Esophagus muscularis mucosa (tissue), 4 donors: ENCODE measurements at places on chromosomes 2 and 18.

- no peak for DNase-seq
Measured at GRCh38 chr18:57475903-57476302, 40.7 kb downstream of the ONECUT2 start.

DNA sequence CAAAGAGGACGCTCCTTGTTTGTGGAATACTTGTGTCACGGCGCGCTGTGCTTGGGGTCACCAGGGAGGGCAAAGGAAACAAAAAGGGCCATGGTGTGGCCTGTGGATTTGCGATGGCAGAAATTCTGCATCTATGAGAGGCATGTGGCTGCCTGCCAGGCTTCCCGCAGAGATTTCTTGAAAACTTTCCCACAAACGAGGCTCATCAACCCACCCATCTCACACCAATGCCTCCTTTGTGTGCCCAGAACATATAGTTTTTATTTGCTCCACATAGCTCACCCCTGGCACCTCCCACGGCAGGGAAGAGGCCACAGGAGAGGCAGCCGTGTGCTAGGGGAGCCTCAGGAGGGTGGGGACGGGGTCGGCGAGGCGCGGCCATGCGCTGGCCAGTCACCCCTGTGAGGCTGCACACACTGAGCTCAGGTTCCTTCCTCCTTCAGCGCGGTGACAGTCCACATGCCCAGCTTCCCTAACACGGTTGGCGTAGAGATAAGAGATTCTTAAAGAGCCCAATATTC, 100.3 kb downstream of the MBP start:
- DNase-seq, result no peak

DNA sequence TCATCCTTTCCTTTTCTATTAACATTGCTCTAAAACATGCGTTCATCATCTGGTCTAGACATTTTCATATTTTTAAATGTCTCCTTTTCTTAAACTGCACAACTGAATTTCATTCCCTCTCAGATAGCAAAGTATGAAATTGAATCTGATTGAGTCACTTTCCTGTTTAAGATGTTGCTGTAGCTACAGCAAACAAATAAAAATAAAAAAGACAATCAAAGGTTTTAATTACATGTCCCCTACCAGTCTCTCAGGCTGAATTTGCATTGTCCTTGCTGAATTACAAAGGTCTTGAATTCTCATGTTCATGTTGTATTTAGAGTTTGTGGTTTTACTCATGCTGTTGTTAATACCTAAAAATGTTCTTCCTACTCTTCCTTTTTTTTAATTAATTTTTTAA, 537.9 kb upstream of the LRATD1 start:
- no peak for DNase-seq

DNA sequence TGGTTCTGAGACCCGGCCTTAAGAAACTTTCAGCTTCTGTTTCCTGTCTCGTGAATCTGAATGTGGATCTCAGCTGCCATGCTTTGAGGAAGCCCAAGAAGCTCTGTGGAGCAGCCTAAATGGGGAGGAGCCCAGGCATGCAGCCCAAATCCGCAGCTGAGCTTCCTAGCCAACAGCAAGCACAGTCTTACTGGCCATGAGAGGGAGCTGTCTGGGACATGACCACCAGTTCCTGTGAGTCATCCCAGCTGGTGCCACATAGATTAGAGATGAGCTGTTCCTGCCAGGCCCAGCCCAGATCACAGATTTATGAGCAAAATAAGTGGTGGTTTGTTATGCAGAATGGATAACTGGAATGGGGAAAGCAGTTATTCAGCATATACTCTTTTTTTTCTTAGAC, 224.4 kb upstream of the APCDD1 start:
- peak; percentile 84 for DNase-seq

GRCh38 chr2:11786592-11786991, 40.2 kb downstream of the LPIN1 start:
- no peak for DNase-seq

GRCh38 chr18:8602040-8602439, 7.2 kb upstream of the RAB12 start:
- DNase-seq, result no peak

DNA sequence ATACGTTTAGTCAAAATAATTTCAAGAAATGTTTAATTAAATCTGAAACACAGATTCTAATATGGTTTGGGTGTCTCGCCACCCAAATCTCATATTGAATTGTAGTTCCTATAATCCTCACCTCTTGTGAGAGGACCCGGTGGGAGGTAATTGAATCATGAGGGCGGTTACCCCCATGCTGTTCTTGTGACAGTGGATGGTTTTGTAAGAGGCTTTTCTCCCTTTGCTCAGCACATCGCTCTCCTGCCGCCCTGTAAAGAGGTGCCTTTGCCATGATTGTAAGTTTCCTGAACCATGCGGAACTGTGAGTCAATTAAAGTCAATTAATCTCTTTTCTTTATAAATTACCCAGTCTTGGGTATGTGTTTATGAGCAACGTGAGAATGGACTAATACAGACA, 1045.1 kb upstream of the POU3F3 start:
- DNase-seq, result no peak

GRCh38 chr18:63784787-63785452, 9.7 kb downstream of the SERPINB7 start:
- no peak for DNase-seq

DNA sequence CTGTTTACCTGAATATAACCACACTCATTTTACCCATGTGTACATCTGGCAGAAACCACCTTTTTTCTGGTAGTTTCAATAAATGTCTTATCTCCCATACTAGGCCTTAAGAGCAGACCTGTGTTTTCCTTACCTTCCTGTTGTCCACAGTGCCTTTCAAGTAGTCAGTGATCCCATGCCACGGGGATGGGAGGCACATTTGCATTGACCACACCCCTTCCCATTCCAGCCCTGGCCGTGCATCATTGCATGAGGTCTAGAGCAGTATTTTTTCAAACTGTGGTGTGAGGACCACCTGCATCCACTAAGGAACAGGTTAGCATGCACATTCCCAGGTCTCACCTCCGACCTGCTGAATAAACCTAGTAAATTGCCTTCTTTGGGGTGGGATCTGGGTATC, 165.2 kb upstream of the FOSL2 start:
- DNase-seq, result no peak

DNA sequence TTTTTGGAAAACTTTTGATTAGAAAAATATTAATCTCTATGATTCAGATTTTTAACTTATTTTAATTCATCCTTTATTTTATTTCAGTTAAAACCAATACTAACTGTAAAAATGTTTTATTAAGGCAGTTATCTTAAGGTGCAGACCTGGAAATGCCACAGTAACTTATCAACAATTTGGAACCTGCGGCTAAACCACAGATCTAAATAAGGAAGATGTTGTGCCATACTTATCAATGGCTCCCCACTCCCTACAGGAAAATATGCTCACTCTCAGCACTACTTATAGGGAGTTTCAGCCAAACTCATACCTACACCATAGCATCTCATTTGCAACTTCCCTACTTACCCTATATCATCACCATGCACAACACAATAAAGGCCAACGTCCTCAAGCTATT, 226.9 kb upstream of the KYNU start:
- no peak for DNase-seq

- DNase-seq, result no peak
Measured at GRCh38 chr2:20225294-20226151, 593 bp upstream of the SDC1 start.

DNA sequence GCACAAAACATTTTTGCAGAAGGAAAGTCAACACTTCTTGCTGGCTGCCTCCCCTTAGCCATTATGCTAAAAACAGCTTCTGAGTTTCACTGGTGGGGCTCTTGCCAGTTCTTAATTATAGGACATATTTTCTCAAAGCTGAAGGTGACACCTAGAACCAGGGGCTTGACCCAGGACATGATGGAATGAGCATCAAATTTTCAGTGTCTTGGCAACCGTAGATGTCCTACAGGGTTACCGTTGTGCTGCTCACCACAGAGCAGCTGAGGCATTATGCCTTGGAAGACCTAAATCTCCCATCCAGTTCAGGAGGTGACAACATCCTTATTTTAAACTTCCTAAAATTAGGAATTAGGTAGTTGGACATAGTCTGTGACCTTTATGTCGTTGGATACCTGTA, 46.7 kb downstream of the TMEM185B start:
- no peak for DNase-seq

- no peak for DNase-seq
Measured at GRCh38 chr2:209380293-209380692, 43.6 kb upstream of the MAP2 start.
